CD8-positive, alpha-beta memory T cell (primary cell): ENCODE measurements at places on chromosomes 11 and 22. TPM values are rescaled to one million over a fixed set of nuclear protein-coding genes. Genes with fewer than 3 reads are reported as not detected.

- no peaks in the 10 kb centered on the region for H3K27me3 ChIP-seq
- no peaks in the 10 kb centered on the region for H3K36me3 ChIP-seq
- H3K4me3 ChIP-seq, result no peak overlapping the region
- no peak overlapping the region for H3K27ac ChIP-seq
Observed at GRCh38 chr22:19793661-19794310, 33.2 kb downstream of the TBX1 start.

DNA sequence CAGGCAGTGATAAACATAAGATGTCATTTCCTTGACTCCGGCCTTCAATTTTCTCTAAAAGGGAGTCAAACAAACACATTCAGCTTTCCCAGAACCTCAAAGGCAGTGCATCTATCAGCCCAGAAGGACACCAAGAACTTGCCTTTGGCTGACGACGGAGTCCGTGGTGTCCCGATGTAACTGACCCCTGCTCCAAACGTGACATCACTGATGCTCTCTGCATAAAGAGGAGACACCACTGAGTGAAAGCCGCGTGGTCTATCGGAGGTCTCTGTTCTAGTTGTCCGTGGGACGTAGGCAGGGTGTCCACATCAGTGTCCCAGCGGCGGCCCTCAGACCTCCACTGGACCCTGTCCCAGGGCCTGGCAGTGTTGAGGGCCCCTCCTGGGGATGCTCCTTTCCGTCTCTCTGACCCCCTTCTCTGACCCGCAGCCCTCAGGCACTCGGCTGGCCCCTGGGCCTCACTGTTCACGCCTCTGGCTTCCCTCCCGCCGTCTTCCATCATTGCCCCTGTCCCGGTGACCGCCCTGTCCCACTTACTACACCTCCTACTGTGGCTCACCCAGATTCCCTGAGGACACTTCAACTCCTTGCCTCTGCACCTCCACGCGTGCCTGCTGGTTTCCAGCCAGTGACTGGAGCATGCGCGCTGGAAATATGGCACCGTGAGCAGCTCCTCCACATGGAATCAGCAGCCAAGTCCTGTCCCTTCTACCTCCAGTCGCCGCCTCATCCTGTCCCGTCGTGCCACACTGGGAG is 70.4 kb downstream of the NCAPD3 start:
- H3K4me3 ChIP-seq, result no peak overlapping the region
- H3K4me1 ChIP-seq, result no peaks in the 10 kb centered on the region
- peaks cover 29% of the 10 kb centered on the region for H3K36me3 ChIP-seq
- H3K27ac ChIP-seq, result no peak overlapping the region
- no peak for DNase-seq

GRCh38 chr11:27692781-27693180 is 7.5 kb downstream of the BDNF start:
- no peak for DNase-seq
- no peak overlapping the region for H3K4me3 ChIP-seq
- H3K27ac ChIP-seq, result no peak overlapping the region
- no peaks in the 10 kb centered on the region for H3K36me3 ChIP-seq
- H3K4me1 ChIP-seq, result no peaks in the 10 kb centered on the region
- H3K27me3 ChIP-seq, result no peaks in the 10 kb centered on the region

GRCh38 chr11:26936109-26936508 is 57.8 kb upstream of the FIBIN start:
- no peak overlapping the region for H3K27ac ChIP-seq
- no peaks in the 10 kb centered on the region for H3K4me1 ChIP-seq
- H3K27me3 ChIP-seq, result no peaks in the 10 kb centered on the region
- H3K36me3 ChIP-seq, result no peaks in the 10 kb centered on the region
- DNase-seq, result no peak
- no peak overlapping the region for H3K4me3 ChIP-seq

GRCh38 chr11:2890466-2891294 is 5.1 kb upstream of the CDKN1C start:
- peak overlapping the region; percentile 71 for H3K27ac ChIP-seq
- no peak for DNase-seq
- peaks cover 38% of the 10 kb centered on the region for H3K4me1 ChIP-seq
- H3K4me3 ChIP-seq, result no peak overlapping the region
- no peaks in the 10 kb centered on the region for H3K27me3 ChIP-seq
- no peaks in the 10 kb centered on the region for H3K36me3 ChIP-seq

- H3K4me3 ChIP-seq, result no peak overlapping the region
- peaks cover 6% of the 10 kb centered on the region for H3K4me1 ChIP-seq
- no peaks in the 10 kb centered on the region for H3K27me3 ChIP-seq
Observed at GRCh38 chr11:8907116-8907515, 3.9 kb upstream of the AKIP1 start.

DNA sequence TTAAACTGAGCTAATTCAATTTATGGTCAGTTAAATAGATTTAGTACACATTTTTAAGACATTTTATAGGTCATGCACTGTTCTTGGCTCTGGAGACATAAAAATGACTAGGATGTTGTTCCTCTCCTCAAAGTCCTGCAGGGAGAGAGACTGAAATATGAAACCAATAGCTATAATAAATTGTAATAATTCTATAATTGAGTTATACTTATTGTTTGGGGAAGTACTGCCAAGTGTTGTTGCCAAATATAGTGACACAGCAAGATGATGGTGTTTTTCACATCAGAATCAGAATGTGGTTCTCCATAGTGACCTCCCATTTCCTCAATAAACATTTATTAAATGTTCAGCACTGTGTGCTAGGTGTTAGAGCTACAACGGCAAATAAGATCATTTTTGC is 470.6 kb downstream of the NTM start:
- no peak overlapping the region for H3K4me3 ChIP-seq
- no peaks in the 10 kb centered on the region for H3K4me1 ChIP-seq
- no peak overlapping the region for H3K27ac ChIP-seq
- no peaks in the 10 kb centered on the region for H3K27me3 ChIP-seq
- H3K36me3 ChIP-seq, result no peaks in the 10 kb centered on the region

GRCh38 chr11:87022254-87022653 is 15.5 kb upstream of the TMEM135 start:
- H3K36me3 ChIP-seq, result no peaks in the 10 kb centered on the region
- H3K27me3 ChIP-seq, result no peaks in the 10 kb centered on the region
- H3K4me1 ChIP-seq, result no peaks in the 10 kb centered on the region
- no peak overlapping the region for H3K4me3 ChIP-seq
- no peak overlapping the region for H3K27ac ChIP-seq

- no peak overlapping the region for H3K27ac ChIP-seq
- no peak for DNase-seq
- no peaks in the 10 kb centered on the region for H3K27me3 ChIP-seq
- peaks cover 3% of the 10 kb centered on the region for H3K36me3 ChIP-seq
Observed at GRCh38 chr11:46590740-46591605, 2.9 kb downstream of the AMBRA1 start.

MRPL48 gene
- total RNA-seq, result 63.1 TPM

MAJIN gene
- not detected for total RNA-seq

POTEH gene
- total RNA-seq, result not detected

LUZP2 gene
- not detected for total RNA-seq

CBLIF gene
- not detected for total RNA-seq
